ENCODE measurements at places on chromosomes 2 and 18. TPM values are rescaled to one million over a fixed set of nuclear protein-coding genes. Genes with fewer than 3 reads are reported as not detected.

Gene GGCX
- total RNA-seq = 34.7 TPM

Gene MC2R
- not detected for total RNA-seq

Gene DRC1
- not detected for total RNA-seq

Gene C2orf81
- total RNA-seq = 1.1 TPM

Gene LRP2
- total RNA-seq = not detected

Gene RAMP1
- 14.9 TPM for total RNA-seq

Gene RIT2
- not detected for total RNA-seq

Gene FBXO48
- total RNA-seq = 0.19 TPM

Gene C2orf72
- total RNA-seq = 0.25 TPM

Gene NCKAP5
- 1.2 TPM for total RNA-seq

Gene LYG1
- total RNA-seq = not detected

Gene KCNIP3
- 0.13 TPM for total RNA-seq

Gene LIMS3
- total RNA-seq = 7.9 TPM

Gene MALL
- total RNA-seq = 44.5 TPM

Gene LMAN1
- 181 TPM for total RNA-seq

Gene MAP2
- 7.1 TPM for total RNA-seq

Gene REV1
- total RNA-seq = 31.3 TPM

Gene PER2
- 5.0 TPM for total RNA-seq

Gene VSNL1
- total RNA-seq = 0.06 TPM

Gene TMEM17
- 2.2 TPM for total RNA-seq

Gene MAPK4
- under 0.01 TPM for total RNA-seq

Gene IRS1
- 9.4 TPM for total RNA-seq
